ENCODE measurements at places on chromosomes 13 and 19.

- DNase-seq, result no peak
Measured at GRCh38 chr13:99968521-99969452, 2.8 kb downstream of the ZIC5 start.

- no peak for DNase-seq
Measured at GRCh38 chr13:46743191-46743590, 53.8 kb downstream of the ESD start.

- no peak for DNase-seq
Measured at GRCh38 chr13:42631181-42631580, 57.2 kb downstream of the TNFSF11 start.

GRCh38 chr19:746208-746819, 4.6 kb upstream of the MISP start:
- DNase-seq, result no peak

GRCh38 chr13:29943686-29944085, 93.3 kb upstream of the UBL3 start:
- DNase-seq, result no peak

DNA sequence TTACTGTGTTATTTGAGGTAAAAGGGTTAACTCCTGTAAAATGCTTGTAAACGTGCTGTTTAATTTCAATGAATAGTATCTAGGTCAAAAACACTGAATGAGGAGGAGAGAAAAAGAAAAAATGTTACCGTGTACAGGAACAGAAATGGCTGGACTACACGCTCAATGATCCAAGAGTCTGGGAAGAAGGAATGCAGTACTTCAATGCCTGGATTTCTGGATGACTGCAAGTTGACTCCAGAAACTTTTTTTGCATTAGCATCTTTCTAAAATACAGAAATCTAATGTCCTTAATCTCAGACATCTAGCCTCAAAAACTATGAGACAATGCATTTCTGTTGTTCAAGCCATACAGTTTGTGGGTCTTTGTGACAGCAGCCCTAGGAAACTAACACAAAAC, 17.4 kb upstream of the IPO5 start:
- no peak for DNase-seq

DNA sequence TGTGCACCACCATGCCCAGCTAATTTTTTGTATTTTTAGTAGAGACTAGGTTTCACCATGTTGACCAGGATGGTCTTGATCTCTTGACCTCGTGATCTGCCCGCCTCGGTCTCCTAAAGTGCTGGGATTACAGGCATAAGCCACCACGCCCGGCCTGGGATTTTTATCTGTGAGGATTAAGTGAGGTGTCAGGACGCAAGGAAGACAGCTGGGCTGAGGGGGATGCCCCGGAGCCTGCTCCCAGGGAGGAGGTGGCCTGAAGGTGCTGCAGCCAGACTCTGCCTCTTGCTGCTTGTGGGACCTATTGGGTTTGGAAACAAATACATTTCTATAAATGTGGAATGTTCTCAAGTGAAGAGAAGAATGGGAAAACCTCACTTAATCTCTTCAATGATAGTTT, 131.6 kb downstream of the OLFM4 start:
- DNase-seq, result no peak

- no peak for DNase-seq
Measured at GRCh38 chr13:32125751-32126150, 94.2 kb downstream of the FRY start.

DNA sequence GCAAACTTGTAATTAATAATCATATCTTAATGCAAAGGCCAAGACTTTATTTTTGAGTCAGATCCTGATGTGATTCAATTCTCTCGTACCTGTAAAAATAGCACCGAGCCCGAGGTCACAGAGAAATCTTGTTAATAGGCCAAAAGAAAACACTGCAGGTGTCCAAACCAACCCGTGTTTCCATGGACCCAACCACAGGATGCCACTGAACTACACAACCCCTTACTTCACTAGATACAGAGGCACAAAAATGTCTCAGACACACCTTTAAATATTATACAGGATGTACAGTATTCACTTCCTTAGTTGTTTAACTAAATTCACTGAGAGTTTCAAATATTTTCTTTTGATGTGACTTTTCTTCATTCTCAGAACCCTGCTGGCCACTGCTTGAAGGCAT, 530.9 kb downstream of the MYO16 start:
- no peak for DNase-seq

GRCh38 chr19:5131031-5131505, 162.2 kb downstream of the KDM4B start:
- DNase-seq, result no peak

GRCh38 chr19:45554481-45554880, 30.1 kb downstream of the OPA3 start:
- DNase-seq, result no peak

DNA sequence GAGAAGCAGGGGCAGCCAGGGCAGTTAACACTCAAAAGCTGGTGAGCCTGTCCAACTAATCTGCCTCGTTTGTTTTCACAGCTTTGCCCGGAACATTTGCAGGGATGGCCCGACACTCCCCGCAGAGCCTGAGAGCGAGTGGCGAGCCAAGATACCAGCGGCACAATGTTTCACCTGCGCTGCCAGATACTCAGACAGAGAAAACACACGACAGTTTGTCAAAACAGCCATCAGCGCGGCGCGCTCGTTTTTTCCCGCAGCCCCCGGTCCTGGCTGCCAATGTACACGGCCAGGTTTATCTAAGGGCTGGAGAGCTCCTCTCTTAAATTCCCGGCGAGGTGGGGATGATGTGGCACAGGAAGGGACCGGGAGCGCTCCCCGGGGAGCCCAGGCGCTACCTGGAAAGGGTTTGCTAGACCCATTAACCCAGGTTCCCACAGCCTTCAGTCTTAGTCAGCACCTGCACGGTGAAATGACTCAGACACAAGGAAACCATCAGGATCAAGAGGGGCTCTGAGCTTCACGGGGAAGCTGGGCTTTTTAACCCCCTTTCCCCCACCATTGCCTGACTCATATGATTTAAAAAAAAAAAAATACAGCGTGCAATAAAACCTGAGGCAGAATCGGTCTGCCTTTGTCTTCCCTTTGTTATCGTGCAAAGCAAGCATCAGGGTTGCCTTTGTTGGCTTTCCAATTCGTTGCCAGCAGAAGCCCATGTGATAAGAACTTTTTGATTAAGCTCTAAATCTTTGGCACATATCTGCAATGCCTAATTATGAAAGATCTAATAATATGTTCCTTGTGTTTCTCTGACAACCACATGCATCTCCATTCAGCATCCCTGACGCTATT, 186.2 kb downstream of the EFNB2 start:
- peak; percentile 81 for DNase-seq

DNA sequence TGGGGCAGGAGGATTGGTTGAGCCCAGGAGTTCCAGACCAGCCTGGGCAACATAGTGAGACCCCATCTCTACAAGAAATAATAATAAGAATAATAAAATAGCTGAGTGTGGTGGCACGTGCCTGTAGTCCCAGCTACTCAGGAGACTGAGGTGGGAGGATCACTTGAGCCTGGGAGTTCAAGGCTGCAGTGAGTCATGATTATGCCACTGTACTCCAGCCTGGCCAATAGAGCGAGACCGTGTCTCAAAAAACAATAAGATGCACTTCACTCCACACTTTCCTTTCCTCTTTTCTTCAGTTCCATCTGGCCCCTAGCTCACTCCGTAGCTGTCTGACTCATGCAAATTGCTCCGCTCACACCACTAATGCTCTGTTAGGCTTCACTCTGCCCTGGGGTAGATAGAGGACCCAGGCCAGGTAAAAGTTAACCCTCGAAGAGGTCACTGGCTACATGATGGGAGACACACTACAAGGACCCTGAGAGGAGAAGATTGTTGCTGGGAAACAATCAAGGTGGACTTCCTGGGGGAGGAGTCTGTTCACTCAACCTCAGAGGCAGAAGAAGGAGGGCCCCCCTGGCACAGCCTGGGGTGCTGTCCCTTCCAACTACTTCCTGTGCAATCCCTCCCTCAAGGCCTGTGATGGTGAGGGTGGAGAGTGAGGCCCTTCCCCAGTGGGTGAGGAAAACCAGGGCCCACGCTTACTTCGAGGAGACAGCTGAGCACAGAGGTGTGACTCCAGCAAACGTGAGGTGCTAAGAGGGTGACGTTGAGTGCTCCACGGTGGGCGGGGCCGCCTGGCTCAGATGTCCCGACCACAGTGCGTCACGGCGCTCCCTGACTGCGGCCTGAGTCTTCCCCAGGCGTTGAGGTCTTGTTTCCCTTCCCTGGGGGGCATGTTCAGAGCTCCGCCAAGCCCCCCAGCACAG, 8.8 kb upstream of the TNFSF9 start:
- DNase-seq, result no peak

Measured in cerebellar cortex (tissue), 1 donor.